ENCODE measurements at places on chromosomes 5 and 9. TPM values are rescaled to one million over a fixed set of nuclear protein-coding genes. Genes with fewer than 3 reads are reported as not detected.

ARL14EPL gene
- total RNA-seq: not detected

NTMT1 gene
- total RNA-seq: 32.0 TPM

RASGEF1C gene
- total RNA-seq: 1.9 TPM

SLC23A1 gene
- 5.1 TPM for total RNA-seq

HK3 gene
- 7.7 TPM for total RNA-seq

SLC2A6 gene
- total RNA-seq: 5.3 TPM

C5orf34 gene
- 2.9 TPM for total RNA-seq

SH3GL2 gene
- total RNA-seq: 0.38 TPM

WWC1 gene
- total RNA-seq: 17.2 TPM

IL7R gene
- 16.9 TPM for total RNA-seq

All from mucosa of descending colon (tissue), 3 donors.